ENCODE measurements at places on chromosomes 6 and 20. TPM values are rescaled to one million over a fixed set of nuclear protein-coding genes. Genes with fewer than 3 reads are reported as not detected.

DNA sequence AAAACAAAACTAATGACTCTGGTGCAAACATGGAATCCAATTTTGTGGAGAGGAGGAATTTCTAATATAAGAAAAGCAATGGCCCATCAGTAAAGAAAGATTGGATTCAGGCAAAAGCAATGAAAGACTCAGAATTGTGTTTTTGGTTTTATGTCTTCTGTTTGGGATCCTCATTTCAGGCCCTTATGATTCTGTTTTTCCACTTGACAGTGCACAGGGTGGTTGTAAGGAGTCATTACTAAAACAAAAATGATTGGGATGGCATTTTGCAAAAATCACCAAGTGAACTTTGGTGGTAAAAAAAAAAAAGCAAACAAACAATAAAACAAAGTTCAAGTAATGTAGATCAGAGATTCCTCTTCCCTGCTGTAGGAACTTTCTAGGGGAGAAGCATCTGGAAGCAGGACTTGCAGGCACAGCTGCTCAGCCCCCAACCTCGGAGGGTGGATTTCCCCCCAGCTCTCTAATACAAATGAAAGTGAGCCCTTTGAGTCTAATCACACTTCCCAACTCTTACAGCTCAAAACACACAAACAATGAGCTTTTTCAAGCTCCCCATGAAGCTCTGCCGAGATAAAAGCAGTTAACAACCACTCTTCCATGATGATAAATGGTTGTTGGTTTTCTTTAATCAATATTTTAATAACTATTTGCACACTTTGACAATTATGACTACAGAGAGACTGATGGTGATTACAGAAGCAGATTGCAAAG is 177.7 kb downstream of the ZDHHC14 start:
- no peak for DNase-seq

- peak; percentile 45 for DNase-seq
Measured at GRCh38 chr6:35569011-35569461, 56.3 kb upstream of the TULP1 start.

GRCh38 chr20:35597186-35597585 is 18.4 kb upstream of the SPAG4 start:
- DNase-seq, result no peak

DNA sequence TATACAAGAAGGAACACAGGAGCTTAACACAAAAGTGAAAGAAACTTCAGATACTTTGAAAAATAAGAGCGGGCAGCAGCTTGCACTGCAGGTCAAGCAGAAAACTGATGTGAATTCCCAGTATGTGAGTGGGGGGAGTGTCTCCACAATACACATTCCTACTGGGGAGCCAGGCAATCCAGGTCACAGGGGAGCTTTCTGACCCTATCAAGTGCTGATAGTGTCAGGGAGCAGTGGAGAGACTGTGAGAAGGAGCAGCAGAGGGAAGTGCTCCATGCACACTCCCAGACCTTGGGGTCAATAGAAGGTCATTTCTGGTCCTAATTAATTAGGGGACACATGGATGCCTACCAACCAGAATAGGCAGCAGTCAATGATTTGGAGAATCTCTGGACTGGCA is 59.4 kb downstream of the PDSS2 start:
- DNase-seq, result no peak

DNA sequence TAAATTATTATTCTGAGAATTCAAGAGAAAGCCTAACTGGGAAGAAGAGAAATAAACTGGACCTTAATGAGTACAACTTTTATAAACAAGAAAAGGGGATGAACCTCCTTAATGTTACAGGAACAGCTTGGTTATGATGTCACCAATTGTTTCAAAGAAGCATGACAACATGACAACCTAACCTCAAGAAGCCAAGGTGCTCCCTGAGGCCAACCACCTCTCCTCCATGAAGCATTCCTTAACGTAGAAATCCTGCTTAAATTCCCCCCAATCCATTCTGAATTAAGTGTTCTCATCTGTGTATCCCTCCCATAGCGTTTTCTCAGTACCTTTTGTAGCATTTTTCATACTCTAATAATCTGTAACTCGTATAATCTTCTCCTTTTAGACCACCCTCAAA is 1.7 kb downstream of the HBS1L start:
- DNase-seq, result no peak

The TOMM6 gene
- total RNA-seq, result 97.1 TPM

- DNase-seq, result no peak
Measured at GRCh38 chr6:101937108-101937507, 543.6 kb downstream of the GRIK2 start.

The MUC21 gene
- total RNA-seq, result not detected

The OR11A1 gene
- total RNA-seq, result not detected

DNA sequence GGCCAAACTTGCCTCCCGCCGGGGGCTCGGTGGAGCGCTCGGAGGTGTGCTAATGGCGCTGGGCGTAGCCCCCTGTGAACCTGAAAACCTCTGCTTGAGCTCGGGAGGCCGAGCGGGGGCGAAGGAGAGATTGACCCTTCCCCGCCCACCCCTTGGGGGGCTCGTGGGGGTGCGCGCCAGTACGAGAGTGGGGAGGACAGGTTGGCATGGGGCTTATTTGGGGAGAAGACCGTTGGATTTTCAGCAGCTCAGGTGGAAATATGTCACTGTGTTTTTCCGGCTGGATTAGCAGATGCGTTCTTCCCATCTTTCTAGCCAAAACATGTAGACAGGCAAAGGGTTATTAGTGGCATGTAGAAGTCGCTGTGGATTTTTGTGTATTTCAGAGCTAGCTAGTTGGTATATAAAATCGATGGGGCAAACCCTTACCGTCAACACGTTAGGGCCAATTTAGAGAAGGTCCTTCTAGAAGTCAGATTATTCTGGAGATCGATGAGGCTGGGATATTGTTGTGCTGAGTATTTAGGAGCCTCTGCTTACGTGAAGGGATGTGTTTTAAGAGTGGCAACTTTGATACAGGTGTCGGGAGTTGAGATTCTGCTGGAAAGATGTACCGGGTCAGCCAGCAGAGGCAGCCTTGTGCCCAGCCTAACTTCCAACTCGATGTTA is 525 bp downstream of the NCOA7 start:
- DNase-seq, result no peak

DNA sequence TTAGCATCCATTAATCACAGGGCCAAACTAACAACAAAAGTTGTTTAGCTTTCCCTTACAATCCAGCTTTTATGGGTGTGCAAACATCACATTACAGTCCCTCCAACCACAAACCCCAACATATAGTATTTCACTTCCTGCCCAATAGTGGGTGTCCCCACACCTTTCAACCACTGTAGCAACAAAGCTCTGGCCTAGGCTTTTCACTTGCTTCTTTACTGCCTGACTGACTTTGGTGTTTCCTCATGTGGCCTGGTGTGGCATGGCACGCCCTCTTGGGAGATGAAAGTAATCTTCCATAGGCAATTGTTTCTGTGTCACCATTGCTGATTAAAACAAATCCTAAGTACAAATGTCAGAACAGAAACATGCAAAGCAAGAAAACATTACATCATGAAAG is 46.3 kb downstream of the MCM8 start:
- peak; percentile 18 for DNase-seq

GRCh38 chr6:26251354-26252076 is 113.5 kb upstream of the BTN3A2 start:
- DNase-seq, result peak; percentile 69

- no peak for DNase-seq
Measured at GRCh38 chr6:117906507-117906957, 532 bp upstream of the SLC35F1 start.

DNA sequence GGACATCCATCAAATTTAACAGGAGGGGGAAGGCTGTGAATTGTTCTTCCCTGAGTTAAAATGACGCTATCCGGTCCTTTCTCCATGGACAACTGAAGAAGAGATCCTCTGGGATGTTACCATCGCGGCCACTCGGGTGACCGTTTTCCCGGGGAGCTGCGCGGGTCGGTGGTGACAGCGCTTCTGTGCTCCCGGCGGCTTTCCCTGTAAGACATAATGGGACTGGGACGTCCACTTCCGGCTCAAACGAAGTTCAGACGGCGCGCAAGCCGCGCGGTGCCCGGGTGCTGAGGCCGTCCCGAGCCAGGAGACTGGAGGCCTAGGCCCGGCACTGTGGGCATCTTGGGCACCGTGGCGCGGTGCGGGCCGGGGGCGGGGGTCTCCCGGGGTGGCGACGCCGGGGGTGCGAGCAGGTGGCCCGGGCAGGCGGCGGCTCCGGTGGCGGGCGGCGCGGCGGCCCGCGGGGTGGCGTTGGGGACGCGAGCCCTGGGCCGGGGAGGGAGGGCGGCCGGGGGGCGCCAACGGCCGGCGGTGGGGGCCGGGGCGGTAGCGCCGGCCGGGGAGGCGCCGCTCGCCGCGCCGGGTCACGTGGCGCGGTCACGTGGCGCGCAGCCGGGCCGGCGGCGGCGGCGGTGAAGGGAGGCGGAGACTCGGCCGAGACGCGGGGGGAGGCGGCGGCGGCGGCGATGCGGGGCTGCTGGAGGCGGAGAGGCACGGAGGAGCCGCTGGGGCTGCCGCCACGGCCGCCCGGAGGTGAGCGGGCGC is 63.6 kb downstream of the GTF2H5 start:
- DNase-seq, result peak; percentile 82

DNA sequence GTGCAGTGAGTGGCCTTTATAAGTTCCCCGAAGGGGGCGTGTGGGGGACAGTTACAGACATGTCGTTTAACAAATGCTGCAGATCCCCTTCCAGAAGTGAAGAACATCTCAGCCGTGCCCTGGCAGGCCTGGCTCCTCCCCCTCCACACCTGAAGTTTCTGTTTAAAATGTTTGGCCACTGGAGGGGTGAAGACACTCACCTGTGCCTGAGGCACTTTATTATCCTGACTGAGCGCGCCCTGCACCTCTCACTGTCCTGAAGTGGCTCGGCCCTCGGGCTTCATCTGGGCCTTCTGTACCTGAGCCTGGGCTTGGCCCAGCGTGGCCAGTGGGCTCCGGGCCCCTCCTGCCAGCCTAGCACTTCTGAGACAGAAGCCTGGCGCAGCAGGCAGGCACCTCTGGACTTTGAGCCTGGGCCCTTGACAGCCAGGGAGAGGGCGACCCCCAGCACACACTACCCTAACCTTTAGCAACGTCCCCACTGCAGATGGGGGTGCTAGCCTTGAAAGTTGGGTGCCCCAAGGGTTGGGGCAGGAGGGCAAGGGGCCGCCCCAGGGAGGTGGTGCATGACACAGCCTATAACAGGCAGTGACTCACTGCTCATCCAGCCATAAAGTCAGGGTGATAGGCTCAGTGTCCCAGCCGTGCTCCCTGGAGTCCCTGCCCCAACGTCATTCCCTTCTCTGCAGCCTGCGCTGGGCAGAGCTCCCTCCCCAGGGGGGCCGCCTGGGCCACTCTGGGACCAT is 13.6 kb upstream of the GATA5 start:
- DNase-seq, result no peak

DNA sequence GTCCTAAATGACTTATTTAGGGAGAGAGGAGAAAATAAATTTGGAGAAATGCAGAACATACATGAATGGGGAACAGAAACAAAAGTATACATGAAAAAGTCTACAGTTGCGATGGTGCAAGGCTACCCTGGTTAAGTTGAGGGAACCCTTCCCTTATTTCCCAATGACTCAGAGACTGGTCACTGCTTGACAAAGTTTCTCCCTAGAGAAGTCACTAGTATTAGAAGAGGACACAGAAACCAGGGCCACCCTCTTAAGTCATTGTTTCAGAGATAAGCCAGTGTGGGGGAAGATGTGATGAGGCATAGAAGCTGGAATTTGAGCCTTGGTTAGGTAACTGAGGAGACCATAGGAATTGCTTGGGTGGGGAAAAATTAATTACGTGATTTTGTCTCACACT is 24.4 kb upstream of the EDN1 start:
- DNase-seq, result no peak

- no peak for DNase-seq
Measured at GRCh38 chr6:169974663-169975062, 223.2 kb downstream of the ERMARD start.

DNA sequence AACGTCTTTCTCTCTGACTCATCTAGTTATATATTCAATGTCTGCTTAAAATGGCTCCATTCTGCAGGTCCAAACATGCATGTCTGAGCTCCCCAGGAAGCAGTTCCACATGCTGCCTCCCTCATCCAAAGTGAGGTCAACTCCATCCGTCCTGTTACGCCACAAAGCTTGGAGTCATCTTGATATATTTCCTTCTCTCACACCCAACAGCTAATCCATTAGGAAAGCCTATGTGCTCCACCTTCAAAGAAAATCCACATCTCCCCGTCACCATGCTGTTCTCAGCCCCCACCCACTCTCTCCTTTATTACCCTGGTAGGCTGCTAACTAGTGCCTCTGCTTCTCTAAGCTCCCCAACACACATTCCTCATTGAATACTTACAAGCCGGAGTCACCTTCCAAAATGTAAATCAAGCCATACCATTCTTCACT is 130.2 kb upstream of the SYNDIG1 start:
- DNase-seq, result no peak

DNA sequence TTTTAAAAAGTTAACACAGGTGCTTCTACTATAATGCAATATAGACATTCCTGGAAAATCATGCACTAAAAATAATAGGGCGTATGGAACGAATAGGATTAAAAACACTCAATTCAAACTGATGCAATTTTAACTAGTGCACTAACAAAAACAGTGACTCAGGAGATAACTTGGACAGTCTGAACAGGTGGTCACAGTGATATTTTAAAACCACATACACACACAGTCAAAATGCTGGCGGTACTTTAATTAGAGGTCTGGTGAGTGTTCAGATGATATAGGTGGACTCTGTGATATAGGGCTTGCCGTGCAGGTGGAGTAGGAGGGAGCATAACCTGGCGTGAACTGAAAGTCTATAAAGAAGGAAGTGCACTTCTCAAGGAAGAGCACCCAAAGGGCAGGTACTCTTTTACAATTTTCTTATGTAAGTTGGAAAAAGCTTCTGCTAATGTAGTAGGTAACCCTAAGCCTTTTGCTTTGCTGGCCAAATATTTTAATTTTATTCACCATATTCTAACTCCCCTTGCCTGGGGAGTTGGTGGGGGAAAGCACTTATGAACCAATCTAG is 41.9 kb upstream of the PLN start:
- DNase-seq, result no peak

- DNase-seq, result no peak
Measured at GRCh38 chr6:111874025-111874415, 768 bp upstream of the FYN start.

- DNase-seq, result no peak
Measured at GRCh38 chr6:79373880-79374279, 139.4 kb upstream of the HMGN3 start.

The GPX5 gene
- total RNA-seq, result not detected

The SAMD10 gene
- 9.5 TPM for total RNA-seq

- no peak for DNase-seq
Measured at GRCh38 chr20:31721408-31722256, 1.0 kb downstream of the BCL2L1 start.

DNA sequence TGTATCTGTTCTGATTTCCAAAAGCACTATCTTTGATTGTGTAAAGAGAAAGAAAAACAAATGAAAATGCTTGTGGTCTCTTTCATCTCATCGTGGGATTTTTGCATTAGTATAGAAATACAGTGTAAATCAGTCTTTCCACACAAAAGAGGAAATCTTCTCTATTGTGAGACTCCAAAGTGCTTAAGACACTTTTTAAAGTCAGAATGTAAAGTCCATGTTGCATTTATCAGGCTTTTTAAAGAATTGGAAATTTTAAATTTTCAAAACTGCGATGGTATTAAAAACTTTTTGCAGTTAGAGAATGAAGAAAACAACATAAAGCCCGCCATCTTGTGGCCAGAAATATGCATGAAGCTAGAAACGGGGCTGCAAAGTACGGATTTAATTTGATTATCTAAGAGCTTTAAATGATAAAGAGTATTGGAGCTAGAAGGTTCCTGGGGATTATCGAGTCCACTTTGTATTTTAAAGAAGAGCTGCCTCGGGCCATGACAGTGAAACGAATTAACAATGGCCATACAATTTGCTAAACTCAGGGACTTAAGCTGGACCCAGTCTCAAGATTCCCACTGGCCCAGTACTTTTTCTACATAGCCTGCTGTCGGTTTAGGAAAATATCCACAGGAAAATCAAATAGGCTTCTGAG is 339.6 kb downstream of the ARHGAP18 start:
- DNase-seq, result peak; percentile 61

Measured in left colon (tissue), 2 donors.